ENCODE measurements at places on chromosomes 3 and 15.

DNA sequence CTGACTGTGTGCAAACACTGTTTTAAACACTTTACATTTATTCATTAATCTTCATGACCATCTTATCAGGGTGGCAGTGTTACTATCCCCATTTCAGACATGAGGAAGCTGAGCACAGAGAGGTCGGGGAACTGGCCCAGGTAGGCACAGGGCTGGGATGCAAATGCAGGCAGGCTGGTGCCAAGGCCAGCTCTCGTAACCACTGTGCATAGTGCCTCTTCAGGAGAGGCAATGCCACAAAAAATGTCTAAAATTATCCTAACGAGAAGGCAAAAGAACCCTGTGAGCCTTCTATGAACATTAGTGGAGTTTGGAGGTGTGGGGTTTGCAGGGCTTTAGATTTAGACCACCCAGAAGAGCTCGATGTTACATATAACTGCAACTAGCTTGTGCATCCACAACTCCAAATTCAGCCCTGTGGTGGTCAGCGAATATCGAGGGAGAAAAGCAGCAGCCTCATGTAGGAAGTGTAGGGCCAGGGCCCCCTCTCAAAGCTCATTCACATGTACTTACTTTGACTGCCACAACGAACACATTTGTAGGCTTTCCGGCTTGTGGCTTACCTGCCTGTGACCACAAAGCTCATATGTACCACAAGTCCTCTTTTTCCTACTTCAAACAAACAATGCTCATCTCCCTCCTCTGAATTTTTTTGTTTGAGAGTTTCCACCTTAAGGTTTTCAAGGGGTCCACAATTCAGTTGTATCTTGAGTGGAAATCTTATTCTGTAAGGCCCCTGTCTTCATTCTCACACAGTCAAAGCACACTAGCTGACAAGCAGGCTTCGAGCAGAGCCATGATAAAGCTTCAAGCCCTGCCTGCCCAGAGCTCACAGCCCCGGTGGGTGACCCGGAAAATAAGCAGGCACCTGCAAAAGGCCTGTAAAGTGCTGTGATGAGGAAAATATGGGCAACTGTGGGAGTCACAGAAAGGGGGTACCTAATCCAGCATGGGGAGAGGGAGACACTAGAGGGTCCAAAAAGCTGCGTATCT lies 722.9 kb upstream of the CFAP20DC start:
- DNase-seq, result no peak

- no peak for DNase-seq
These were observed 339.2 kb upstream of the ONECUT1 start for GRCh38 chr15:53129121-53129904.

- peak; percentile 78 for DNase-seq
These were observed 15.3 kb upstream of the FANCD2 start for GRCh38 chr3:10010878-10011465.

DNA sequence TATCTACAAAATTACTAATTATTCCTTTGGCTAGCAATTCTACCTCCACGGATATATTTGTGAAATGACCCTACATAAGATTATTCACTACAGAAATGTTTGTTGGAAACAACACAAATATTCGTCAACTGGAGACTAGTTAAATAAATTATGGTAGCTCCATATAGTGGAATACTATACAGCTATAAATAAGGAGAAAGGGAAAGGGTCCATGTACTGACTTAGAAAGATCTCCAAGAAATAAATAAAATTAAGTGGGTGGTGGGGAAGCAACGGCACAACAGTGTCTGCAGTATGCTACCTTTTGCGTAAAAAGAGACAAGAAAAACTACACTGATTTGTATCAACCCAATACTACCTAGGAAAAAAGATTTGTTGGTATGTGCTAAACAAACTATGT lies 96.7 kb upstream of the BHLHE40 start:
- DNase-seq, result no peak

- DNase-seq, result no peak
These were observed 91.5 kb downstream of the SH3GL3 start for GRCh38 chr15:83538682-83539081.

DNA sequence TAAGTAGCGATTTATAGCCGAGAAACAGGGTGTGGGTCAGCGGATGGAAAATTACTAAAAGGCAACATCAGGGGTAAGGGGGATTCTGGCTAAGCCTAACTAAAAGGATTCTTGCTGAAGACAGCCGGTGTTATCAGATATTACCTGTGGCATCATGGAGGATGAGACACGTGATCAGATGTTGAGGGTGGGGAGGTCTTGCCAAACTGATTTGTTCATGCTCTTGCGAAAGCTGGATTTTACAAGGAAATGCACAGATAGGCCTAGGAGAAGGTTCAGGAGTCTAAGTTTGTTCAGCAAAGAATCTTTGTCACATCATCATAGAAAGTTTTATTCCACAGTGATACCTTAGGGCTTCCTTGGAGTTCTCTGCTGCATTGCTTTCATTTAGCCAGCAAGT lies 396.8 kb upstream of the TBL1XR1 start:
- no peak for DNase-seq

GRCh38 chr3:23685541-23686258 lies 120.1 kb upstream of the UBE2E1 start:
- peak; percentile 72 for DNase-seq

Measured in HepG2 (cell line).